ENCODE measurements at places on chromosomes 1 and 21.

DNA sequence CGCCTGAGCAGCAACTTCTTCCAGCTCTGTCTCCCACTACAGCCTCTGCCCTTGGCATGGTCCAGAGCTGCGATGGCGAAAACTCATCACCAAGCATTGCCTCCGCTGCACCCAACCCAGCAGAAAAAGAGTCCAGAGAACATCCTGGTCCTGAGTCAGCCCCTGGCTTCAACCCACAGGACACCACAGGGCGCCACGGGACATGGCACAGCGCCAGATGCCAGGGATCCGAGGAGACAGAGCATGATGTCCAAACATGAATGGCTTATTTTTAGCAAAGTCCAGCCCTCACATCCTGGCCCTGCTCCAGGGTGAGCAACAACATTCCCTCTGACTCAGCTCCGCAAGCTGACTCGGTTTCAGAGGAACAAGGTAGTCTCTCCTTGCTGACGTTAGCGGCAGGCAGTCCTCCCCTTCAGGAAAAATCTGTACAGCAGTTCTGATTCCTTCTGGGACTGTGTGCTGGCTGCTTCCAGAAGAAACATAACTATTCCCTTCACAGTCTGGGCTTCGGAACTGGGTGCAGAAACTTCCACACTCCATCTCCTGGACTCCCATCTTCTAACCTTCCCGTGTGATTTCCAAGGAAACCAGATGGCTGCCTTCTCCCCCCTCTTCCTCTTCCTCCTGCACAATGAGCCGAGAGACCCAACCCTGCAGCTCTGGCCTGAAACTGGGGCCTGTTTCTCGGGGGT, 131.3 kb downstream of the TOMM20 start:
- DNase-seq: no peak

GRCh38 chr1:102550729-102551384, 554.1 kb upstream of the OLFM3 start:
- DNase-seq: peak; percentile 5

GRCh38 chr1:160112357-160112756, 3.2 kb upstream of the ATP1A2 start:
- no peak for DNase-seq

- peak; percentile 60 for DNase-seq
Measured at GRCh38 chr1:156677616-156678596, 699 bp upstream of the NES start.

GRCh38 chr1:226938903-226939437, 1.1 kb upstream of the COQ8A start:
- DNase-seq: peak; percentile 74

DNA sequence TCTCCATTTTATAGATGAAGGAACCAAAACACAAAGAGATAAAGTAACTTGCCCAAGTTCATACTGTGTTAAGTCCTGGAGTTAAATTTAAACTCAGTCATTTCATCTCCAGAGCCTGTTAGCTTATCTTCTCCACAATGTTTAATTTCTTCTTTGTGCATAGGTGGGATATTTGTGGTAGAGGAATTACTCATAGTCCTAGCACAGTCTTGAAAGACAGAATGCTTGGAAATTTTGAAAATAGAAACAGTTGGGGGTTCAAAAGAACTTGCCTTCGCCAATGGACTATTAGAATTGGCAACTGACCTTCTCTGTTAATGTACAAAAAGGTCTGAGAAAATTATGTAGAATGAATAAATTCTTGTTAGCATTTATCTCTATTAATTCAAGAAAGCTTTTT, 832.0 kb upstream of the PRMT6 start:
- no peak for DNase-seq

- DNase-seq: no peak
Measured at GRCh38 chr1:209531549-209531948, 52.0 kb upstream of the CAMK1G start.

- no peak for DNase-seq
Measured at GRCh38 chr1:64229307-64229706, 25.9 kb downstream of the UBE2U start.

DNA sequence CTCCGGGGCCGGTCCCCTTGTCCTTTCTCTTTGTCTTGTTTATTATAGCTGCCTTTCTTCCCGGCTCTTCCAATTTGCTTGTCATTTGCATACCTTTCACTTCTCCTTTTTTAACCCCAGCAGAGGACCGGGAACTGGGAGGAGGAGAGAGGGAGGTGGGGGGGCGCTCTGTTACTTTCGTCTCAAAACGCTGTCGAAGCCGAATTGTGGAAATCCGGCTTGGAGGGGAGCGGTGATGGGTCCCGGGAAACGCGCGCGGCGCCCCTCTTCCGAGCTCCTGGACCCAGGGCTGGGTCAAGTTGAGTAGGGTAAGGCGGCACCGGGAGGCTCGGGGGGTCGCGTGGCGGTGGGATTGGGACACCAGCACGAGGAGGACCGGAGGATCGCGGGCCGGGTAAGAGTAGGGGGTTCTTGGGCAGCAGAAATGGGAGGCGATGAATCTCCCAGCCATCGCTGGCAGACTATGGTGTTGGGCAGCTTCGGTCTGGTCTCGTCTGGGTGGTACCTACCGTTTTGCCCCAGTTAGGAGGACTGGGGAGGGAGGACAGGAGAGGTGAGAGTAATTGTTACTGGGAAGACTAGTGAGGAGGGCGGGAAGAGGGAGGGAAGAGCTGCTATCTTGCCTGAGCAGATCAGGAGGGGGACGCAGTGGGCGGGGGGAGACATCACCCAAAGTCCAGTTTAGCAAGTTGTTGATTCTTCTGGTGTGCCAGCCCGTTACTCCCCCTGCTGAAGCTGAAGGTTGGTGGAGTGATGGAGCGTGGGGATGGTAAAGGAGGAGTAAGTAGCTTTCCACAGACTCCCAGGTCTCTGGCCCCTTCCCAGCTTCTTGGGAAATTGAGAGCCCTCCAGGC, 1.5 kb downstream of the PROX1 start:
- DNase-seq: no peak

DNA sequence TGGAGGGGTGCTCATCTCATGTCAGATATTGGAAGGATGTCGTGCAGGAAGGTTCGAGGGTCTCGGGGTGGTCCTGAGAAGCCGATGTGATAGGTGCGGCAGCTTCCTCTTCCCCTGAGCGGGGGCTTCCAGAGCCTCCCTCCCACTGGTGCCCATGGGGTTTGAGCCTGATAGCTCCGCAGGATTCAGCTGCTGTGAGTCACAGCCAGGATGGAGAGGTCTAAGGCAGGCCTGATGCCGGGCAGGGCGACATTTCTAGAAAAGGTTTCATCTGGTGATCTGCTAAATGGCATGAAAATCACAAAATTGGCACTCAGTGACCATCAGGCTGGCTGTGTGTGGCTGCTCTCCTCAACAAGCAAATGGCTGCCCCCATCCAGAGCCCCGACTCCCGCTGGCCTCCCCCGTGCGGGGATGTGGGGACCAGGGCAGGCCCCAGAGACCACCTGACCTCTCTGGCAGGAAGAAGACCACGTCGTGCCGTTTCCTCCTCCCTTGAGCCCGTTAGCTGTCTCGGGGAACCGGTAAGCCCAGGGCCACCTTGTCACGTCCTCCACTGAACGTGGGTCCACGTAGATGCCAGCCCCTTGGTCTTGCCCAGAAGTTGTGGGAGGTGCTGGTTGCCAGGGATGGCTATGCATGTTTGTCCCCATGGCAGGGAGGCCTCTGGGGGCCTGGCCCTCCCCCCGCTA, 66.1 kb downstream of the SKI start:
- no peak for DNase-seq

DNA sequence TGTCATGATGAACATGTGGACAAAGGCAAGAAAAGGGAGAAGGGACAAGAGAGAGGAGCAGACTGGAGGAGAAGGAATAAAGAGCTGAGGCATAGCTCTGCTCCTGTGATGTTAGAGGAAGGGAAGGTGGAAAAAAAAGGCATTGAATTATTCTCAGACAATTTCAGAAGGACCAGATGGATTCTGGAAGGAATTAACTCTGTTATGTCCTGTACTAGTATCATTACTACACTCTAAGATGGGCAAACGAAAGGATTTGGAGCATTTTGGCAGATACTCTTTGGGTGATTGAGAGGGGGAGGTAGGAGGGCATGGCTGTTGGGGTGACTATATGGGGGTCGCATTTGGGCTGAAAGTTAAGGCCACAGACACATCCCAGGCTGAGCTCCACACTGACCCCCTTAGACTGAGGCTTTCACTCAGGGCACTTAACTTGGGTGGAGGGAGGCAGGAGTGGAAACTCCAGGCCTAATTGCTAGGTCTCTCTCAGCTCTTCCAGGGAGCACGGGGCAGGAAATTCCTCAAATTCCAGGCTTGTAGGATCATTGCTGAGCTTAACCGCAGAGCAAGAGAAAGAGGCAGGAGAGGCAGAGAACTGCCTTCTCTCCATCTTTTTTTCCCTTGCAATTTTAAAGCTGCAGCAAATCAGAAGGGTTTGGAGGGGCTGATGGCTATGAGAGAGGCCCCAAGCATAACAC, 25.9 kb downstream of the KIRREL1 start:
- no peak for DNase-seq

- DNase-seq: no peak
Measured at GRCh38 chr1:31688233-31688918, 15.4 kb downstream of the COL16A1 start.

GRCh38 chr1:208641579-208642280, 397.5 kb upstream of the PLXNA2 start:
- DNase-seq: no peak

GRCh38 chr1:154404511-154404931, 622 bp upstream of the IL6R start:
- DNase-seq: no peak

- no peak for DNase-seq
Measured at GRCh38 chr1:153630384-153630783, 2.1 kb downstream of the S100A1 start.

GRCh38 chr1:199909137-199909536, 118.4 kb upstream of the NR5A2 start:
- DNase-seq: no peak

DNA sequence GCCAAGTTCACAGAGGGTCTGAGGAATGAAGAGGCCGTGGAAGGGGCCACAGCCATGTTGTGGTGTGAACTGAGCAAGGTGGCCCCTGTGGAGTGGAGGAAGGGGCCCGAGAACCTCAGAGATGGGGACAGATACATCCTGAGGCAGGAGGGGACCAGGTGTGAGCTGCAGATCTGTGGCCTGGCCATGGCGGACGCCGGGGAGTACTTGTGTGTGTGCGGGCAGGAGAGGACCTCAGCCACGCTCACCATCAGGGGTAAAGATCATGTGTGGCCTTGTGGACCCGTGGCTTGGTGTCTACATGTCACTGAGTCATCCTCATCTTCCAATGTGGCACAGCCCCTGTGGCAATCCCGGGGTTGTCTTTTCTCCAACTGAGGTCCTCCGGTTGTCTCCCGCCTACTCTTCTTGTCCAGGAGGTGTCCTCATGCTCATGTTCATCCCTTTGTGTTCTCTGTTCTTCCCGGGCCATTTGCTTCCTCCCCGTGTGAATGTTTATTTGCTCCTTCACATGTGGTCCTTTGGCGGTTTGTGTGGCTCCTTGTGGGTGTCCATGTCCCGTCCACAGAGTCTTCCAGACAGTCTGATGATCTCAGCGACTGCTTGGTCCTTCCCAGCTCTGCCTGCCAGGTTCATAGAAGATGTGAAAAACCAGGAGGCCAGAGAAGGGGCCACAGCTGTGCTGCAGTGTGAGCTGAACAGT, 84.2 kb downstream of the OBSCN start:
- DNase-seq: no peak

DNA sequence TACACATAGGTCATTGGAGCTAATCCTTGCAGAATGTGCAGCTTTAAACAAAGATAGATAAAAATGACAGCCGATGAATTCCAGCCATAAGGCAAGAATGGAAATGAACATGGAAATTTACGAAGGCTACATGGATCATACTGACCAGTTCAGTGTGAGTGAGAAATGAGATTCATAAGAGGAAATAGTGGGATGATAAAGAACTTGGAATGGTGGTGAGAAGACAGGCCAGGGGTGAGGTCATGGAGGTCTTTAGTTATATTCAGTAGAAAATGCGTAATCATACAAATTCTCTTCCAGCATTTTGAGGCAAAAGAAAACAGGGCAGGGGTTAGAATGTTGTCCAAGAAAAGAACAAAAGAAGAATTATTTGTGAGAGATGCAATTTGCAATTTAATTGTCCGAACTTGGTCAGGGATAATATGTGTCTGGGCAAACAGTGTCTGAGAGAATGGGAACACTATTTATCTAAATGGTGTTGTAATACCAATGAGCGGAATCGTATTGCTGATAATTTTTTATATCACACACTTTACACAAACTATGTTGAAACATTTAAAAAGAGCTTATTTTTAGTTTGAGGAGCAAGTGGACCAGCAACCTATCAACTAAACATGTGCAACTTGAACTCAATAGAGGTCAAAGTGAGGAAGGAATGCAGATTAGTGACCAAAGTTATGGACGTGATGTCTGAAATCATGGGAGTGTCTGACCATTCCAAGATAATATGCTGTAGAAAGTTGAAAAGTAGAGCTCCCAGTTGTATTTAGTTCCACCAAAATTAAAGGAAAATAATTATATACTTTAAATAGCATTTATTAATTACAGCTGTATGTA, 739.0 kb upstream of the NCAM2 start:
- no peak for DNase-seq

DNA sequence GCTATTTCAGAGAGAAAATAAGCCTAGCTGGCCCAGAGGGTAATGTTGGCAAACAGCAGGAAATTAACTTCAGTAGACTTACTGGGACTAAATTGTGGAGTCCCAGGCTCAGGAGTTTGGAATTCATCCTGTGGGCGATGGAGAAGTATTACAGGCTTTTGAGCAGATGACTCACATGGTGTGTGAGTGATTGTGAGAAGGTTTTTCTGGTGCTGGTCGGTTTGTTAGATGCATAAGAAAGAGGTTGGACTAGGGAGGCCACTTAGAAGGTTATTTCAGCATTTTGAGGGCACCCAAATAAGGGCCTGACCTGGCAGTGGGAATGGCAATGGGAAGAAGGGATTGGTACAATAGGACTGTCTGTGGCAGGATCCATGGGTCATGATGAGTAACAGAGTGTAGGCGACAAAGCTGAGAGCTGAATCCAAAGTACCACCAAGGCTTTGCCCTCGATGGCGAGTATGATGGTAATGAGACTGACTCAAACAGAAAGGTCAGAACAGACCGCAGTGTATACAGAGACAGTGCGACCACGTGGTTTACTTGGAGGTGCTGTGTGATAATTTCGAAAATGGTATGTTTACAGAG, 69.2 kb upstream of the KIF26B start:
- DNase-seq: no peak

DNA sequence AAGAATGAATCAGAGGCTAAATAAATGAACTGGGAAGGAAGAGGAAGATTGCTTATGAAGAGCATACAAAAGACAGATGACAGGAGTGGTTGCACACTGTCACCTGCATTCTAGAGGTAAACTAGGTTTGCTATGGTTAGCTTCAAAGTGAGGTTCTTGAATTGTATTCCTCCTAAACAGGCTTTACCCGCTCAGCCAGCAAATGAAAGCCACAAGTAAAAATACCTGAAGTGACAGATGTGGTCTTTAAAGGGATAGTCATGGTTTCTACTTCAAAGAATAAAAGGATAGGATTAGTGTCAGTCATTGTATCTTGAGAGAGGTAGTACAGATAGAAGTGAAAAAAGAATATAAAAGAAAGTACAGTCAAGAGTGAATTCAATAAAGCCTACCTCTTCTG, 32.4 kb upstream of the PRDX6 start:
- no peak for DNase-seq

DNA sequence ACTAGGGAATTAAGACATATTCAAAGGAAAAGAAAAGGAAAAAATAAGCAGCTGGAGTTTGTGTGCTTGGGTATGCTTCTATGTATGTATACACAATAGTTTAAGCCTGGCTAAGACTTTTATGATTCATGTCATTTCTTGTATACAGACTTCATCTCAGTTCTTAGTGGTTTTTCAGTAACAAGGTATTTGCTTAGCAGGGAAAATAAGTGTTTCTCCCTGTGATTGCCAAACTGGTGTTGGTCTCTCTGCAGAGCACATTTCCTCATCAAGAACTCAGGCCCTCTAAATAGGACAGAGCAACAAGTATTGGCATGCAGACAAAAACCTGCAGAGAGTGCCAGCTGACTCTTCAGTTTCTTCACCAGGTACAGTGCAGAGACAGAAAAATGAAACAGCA, 484.4 kb upstream of the ZRANB2 start:
- no peak for DNase-seq

Data from hematopoietic multipotent progenitor cell treated with erythropoietin and hydrocortisone succinate and interleukin-3 and kit ligand, for 8 days (in vitro differentiated cells).